MCF 10A (cell line): ENCODE measurements at places on chromosomes 7 and 10. TPM values are rescaled to one million over a fixed set of nuclear protein-coding genes. Genes with fewer than 3 reads are reported as not detected.
A peak's percentile ranks its signal among the peaks of the same experiment; 100 is the strongest.

- DNase-seq = peak; percentile 52
These were observed 545.9 kb downstream of the SUGCT start for GRCh38 chr7:40680657-40681056.

GRCh38 chr10:73296946-73297345 lies 44.5 kb upstream of the MRPS16 start:
- DNase-seq = no peak

DNA sequence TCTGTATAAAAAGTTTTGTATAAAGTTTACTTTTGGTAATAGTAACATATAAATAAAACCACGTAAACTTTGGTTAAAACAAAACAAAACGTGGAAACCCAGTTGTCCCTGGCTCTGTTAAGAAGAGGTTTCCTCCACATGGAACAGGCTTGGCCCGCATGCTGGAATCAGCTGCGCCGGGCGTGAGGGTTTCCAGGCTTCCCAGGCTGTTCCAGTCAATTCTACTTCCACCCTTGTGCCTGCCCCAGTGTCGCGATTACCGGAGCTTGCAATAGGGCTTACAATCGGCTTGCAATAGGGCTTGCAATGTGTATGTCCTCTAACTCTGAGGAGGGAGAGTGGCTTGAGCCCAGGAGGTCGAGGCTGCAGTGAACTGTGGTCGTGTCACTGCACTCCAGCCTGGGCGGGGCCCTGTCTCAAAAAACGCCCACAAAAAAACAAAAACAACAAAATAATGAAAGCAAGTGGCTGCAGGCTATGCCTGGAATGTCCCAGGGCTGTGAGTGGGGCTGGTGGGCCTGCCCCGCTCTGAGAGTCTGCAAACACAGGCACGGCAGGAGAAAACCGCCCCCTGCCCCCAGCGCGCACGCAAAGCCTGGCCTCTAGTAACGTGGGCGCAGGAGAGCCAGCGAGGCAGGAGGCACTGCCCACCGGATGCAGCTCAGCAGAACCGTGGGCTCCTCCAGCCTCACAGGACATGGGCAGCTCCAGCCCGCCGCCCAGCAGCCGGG lies 16.3 kb downstream of the CYP2W1 start:
- no peak for DNase-seq

DNA sequence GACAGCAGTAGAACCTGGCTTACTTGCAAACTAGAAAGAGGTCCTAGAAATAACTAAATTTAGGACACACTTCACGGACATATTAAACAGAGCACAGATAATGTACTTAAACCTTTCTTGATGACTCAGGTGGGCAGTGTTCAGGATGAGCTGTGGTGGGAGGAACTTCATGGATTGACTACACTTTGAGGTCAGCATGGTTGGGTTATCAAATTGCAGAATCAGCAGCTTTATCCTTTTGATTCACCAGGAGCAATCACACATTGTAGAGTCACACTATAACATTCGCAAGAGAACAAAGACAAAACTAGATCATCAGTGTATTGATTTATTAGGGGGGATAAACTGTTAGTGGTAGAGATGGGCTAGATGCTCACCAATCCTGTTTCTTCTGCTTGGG lies 38.6 kb upstream of the AGK start:
- DNase-seq = no peak

DNA sequence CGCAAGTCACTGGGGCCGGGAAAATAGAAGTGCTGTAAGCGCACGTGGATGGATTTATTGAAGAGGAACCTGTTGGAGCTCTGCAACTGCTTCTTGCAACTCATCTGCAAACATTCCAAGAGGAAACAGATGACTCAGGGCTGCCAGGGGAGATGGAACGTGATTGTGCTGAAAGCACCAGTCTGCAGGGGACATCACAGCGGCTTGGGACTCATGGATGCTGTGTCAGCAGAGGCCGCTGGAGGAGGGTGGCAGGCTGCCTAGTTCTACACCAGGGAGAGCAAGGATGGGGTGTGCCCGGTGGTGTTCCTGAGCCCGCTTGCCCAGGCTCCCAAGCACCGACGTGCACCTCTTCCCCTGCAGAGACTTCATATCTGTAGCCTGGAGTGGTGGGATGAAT lies 515.7 kb downstream of the TCERG1L start:
- DNase-seq = no peak

- DNase-seq = no peak
These were observed 21.0 kb downstream of the SHH start for GRCh38 chr7:155791214-155791737.

DNA sequence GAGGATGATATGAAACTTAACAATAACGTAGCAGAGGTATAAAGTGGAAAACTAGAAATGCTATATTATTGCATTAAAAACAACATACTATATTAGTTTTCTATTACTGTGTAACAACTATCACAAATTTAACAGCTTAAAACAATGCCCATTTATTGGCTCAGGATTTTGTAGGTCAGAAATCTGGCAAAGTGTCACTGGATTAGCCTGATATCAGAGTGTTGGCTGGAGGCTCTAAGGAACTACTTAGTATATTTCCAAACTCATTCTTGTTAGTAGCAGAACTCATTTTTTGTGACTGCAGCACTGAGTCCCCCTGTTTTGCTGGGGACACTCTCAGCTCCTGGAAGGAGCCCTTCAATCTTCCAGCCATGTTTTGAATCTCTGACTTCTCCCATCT lies 306.8 kb downstream of the ETV1 start:
- no peak for DNase-seq

- peak; percentile 26 for DNase-seq
These were observed 29.1 kb downstream of the UBE2H start for GRCh38 chr7:129923709-129924108.

- peak; percentile 23 for DNase-seq
These were observed 225.8 kb upstream of the PHYHIPL start for GRCh38 chr10:58950618-58951017.

- DNase-seq = no peak
These were observed 119.3 kb upstream of the FRMD4A start for GRCh38 chr10:14450041-14450491.

DNA sequence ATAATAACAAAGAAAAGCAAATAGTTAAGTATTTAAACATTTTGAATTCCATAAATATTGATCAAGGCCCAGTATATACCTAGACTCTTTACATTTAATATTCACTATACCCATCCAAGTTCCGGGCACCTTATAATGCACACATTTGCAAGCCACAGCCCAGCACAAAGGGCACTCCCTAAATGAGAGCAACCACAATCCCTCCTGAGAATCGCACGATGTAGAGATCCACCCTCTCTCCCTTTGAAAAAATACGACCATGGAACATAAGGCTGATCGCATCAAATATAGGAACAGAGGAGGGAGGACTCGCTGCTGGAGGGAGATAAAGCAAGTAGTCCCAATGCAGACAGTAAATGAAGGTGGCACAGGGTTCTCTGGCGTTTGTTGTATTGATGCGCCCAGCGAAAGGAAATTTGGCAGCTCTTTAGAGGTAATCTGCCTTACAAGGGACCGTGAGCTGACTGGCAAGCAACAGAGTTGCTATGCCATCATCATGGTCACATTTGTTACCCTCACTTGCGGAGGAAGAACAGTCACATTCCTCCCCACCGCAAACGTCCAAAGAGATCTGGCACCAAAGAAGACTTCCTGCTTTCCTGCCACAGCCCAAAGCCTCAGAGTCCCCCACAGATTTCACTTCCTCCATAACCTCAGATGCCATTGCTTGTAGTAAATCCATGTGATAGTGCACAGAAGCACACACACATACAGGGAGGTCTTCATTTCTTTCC lies 16.1 kb upstream of the TAS2R40 start:
- DNase-seq = no peak

DNA sequence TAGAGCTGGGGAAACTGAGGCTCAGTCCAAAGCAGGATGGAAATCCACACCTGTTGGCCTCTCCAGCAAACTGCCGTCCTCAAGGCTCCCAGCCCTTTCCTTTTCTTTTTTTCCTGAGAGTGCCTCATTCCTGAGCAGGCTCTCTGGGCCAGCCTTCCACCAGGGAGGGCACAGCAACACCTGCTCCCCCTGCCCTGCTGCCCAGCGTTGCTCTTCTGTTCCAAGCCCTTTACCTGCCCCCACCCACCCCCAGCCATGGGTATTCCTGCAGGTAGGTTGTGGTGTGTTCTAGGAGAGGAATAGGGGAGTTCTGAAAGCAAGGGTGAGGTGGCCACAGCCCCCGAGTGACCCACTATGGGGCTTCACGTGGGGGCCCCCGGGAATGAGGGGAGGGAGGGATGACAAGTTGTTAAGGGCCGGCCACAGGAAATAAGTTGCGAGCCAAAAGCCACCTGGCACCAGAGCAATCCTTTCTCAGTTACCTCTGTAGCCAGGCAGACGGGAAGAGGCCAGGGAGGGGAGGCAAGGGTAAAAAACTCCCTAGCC lies 19.3 kb downstream of the VSIR start:
- DNase-seq = no peak

Gene RBM20
- not detected in 2 replicates for total RNA-seq

Gene CPVL
- total RNA-seq = 29.2 and 49.0 TPM in 2 replicates

Gene LIPM
- total RNA-seq = not detected in 2 replicates

Gene WNT8B
- not detected in 2 replicates for total RNA-seq

Gene GPRIN2
- not detected in 2 replicates for total RNA-seq
